Iris pigment epithelial cell (primary cell): ENCODE measurements at places on chromosomes 2 and 18.

- no peak for DNase-seq
These were observed 32.5 kb upstream of the KCNE4 start for GRCh38 chr2:223019390-223019930.

DNA sequence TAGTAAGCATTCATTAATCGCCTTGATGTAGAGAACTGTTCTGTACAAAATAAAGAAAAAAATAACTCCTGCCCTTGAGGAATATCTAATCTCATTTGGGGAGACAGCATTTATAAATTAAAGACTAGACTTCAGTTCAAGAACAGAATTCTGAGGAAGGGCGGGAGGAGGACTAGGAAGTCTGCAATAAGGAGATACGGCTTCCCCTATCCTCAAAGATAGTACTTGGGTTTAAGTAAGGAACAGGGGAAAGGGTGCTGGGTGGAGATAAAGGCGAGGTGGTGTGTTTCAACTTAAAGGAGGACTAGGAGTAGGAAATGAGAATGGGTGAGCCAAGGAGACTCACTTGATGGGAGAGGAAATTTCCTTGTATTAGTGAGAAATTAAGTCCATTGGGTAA lies 121.9 kb upstream of the MSTN start:
- DNase-seq = no peak

DNA sequence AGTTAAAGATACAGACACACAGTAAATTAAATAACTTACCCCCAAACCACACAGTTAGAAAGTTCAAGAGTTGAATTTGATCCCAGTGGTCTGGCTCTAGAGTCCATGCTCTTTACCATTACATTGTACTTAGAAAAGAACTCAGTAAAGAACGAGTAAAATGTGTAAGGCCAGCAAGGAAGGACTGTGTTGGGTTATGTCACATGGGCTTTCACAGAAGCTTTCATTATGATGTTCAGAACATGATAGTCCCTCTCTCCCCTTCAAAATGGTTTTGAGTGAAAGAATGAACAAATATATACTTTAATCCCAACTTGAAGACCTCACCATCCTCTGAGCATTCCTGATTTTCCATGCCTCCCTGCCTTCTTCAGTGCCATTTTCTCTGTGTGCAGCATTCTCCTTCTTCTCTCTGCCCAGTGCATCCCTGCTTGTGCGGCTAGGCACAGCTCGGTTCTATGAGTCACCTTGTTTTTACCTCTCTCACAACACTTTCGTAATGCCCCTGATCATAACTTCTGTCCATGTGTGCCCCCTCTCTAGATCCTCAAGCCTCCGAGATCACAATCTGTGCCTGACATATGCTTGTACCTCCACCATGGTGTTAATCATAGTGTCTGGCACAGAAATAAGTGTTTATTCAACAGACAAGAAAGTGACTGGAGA lies 22.0 kb downstream of the RASGRP3 start:
- DNase-seq = peak; percentile 36

GRCh38 chr2:110903548-110903947 lies 171.2 kb downstream of the ACOXL start:
- DNase-seq = no peak

DNA sequence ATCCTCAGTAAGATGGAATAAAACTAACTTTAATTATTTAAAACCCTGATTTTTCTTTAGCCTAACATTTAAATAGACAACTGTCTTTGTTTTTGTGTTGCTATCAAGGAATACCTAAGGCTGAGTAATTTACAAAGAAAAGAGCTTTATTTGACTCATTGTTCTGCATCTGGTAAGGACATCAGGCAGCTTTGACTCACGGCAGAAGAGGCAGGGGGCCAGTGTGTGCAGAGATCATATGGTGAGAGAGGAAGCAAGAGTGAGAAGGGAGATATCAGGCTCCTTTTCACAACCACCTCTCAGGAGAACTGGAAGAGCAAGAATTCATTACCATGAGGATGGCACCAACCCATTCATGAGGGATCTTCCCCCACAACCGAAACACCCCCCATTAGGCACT lies 64.6 kb upstream of the TFPI start:
- peak; percentile 23 for DNase-seq

DNA sequence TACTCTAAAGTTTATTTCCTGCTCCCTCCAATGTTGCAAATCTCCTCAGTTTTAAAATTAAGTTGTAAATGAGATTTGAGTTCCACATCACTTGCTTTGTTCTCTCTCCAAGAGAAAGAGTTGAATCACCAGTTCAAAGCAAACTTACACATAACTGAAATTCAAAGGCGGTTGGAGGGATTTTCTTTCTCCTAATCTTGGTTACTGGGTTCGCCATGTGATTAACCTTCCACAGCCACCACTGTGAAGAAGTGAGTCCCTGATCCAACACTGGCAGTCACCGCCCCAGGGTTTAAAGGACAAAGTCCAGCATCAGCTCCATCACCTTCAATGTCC lies 247.1 kb downstream of the MYCN start:
- no peak for DNase-seq

DNA sequence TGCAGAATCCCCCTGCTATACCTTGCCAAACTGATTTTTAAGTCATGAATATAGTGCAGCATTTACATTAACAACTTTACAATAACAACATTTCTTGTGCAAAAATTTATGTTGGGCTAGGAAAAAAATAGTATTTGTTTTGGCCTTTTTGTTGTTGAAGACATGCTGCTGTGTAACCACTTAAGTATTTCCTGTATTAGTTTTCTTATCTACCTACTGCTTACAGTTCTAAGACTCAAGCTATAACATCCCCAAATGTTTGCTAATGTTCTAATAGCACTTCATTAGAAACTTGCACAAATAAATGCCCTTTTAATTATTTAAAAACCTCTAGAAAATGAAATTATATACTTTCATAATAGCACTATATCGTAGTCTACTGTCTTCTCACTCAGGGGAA lies 154.3 kb upstream of the DOCK10 start:
- DNase-seq = peak; percentile 35

DNA sequence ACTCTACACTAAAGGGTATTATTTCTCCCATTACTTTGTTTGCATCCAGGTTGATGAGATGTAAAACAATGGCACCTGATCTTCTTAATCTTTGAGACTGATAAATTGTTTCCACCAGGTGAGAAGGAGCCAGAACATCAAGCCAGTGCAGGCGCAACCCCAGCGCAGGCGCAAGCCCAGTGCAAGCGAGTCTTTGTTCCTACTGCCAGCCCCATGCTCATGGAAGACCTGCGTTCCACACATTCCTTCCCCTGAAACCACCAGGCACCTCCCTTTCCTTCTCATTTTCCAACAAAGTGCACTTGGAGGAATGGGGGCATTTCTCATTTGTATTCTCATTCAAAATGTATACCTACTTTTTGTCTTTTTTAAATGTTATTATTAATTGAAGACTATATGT lies 188.7 kb upstream of the SMAD2 start:
- no peak for DNase-seq

GRCh38 chr2:219125886-219126270 lies 34.7 kb downstream of the NHEJ1 start:
- DNase-seq = no peak

GRCh38 chr2:232870018-232870765 lies at the start of gene SNORC:
Gene SNORC (plus strand): TSS chr2:232870264. CDS start chr2:232870342, 78 bp downstream.
- no peak for DNase-seq

DNA sequence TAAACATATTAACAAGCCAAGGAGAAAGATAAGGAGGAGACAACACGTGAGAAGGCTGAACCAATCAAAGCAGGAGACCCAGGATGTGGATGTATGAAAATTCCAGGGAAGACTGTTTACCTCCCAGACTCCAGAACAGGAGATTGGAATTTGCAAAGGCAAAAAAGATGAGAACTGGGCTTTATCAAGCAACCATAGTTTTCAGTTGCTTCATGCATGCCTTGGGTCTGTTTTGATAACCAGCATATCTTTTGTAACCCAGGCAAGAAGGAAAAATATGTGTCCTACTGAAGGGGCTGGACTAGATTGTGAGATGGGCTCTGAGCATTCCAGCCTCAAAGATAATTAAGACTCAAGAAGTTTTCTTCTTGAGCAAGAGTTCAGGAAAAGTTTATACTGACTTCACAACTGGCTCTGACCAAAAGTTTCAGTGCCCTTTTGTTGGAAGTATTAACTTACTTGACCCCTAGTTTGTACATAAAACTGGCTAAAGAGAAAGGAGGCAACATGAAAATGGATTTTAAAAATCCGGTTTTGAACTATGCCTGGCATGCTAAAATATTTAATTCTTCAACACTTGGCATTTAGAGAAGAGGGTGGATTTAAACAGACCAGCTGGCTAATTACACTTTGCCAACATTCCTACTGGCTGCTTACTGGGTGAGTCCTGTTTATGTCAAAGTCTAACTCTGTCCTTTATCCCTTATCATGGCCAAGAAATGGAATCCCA lies 79.3 kb upstream of the CD28 start:
- peak; percentile 90 for DNase-seq

- no peak for DNase-seq
These were observed 52.9 kb downstream of the HK2 start for GRCh38 chr2:74886811-74887210.

DNA sequence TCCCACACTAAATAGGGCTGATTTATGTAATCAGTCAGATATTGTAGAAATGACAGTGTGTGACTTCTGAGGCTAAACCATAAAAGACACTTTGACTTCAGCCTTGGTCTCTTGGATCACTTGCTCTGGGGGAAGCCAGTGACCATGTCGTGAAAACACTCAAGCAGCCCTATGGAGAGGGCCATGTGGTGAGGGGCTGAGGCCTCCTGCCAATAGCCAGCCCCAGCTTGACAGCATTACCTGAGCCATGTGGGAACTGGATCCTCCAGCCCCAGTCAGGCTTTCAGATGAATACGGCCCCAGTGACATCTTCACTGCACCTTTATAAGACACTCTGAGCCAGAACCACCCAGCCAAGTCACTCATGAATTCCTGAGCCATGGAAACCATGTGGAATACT lies 20.8 kb downstream of the TNS1 start:
- DNase-seq = no peak

- DNase-seq = no peak
These were observed 284.6 kb downstream of the DPP10 start for GRCh38 chr2:114727012-114727411.

DNA sequence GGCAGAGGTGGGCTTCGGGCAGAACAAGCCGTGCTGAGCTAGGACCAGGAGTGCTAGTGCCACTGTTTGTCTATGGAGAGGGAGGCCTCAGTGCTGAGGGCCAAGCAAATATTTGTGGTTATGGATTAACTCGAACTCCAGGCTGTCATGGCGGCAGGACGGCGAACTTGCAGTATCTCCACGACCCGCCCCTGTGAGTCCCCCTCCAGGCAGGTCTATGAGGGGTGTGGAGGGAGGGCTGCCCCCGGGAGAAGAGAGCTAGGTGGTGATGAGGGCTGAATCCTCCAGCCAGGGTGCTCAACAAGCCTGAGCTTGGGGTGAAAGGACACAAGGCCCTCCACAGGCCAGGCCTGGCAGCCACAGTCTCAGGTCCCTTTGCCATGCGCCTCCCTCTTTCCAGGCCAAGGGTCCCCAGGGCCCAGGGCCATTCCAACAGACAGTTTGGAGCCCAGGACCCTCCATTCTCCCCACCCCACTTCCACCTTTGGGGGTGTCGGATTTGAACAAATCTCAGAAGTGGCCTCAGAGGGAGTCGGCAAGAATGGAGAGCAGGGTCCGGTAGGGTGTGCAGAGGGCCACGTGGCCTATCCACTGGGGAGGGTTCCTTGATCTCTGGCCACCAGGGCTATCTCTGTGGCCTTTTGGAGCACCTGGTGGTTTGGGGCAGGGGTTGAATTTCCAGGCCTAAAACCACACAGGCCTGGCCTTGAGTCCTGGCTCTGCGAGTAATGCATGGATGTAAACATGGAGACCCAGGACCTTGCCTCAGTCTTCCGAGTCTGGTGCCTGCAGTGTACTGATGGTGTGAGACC lies at the start of gene PROC:
Gene PROC, plus strand, starts transcription at position 128 of the 812 bp plus-strand sequence. CDS start 1,516 bp downstream, outside the sequence.
- DNase-seq = no peak

GRCh38 chr2:70905443-70906421 lies 30.0 kb upstream of the ATP6V1B1 start:
- DNase-seq = no peak

- peak; percentile 80 for DNase-seq
These were observed 80.8 kb downstream of the ANKRD44 start for GRCh38 chr2:197229509-197230443.

DNA sequence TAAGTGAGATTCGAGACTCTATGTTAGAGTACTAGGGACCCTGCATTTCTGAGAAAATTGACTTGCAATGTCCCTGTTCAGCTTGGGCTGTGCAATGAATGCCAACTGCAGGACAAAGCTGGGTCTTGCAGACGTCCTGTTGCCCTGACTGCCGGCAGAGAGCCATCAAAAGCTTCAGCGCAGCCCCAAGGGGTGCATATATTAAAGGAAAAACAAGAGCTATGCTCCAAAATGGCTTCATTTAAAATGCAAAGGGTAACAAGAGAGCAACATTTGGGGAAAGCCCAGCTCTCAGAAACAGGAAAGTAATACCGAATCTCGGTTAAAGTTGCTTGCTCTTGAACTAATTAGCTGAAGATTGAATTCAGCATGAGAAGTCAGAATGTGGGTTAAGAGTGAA lies 110.9 kb upstream of the PNPT1 start:
- no peak for DNase-seq

- DNase-seq = peak; percentile 12
These were observed 1.5 kb downstream of the SMCHD1 start for GRCh38 chr18:2656981-2657512.

- DNase-seq = peak; percentile 33
These were observed 188.1 kb upstream of the ETAA1 start for GRCh38 chr2:67208887-67209500.

- DNase-seq = no peak
These were observed 642.0 kb upstream of the FSHR start for GRCh38 chr2:49796266-49796665.

DNA sequence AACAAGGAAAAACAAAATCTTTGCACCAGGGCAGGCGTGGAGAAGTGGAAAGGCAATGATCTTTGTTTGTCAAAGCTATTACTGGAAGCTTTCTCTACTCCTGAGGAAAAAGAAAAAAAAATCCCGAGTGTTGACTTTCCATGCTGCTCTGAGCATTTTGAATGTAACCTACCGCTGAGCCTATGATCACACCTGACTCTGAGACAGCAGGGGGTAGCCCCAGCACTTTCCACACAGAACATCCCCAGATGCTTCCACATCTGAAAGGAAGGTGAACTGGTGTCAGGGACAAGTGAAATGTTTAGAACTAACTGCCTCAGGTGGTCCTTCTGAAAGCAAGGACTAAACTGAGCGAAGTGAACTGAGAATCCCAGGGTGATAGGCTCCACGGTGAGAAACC lies 1315.1 kb upstream of the DDX18 start:
- DNase-seq = no peak

- DNase-seq = no peak
These were observed 280.5 kb downstream of the CAMKMT start for GRCh38 chr2:44642123-44642857.

- DNase-seq = no peak
These were observed 346.0 kb downstream of the CYRIA start for GRCh38 chr2:16319551-16320121.

GRCh38 chr18:46538376-46538775 lies 118.6 kb downstream of the LOXHD1 start:
- DNase-seq = no peak
